ENCODE measurements at places on chromosomes 16 and 17.
A peak's percentile ranks its signal among the peaks of the same experiment; 100 is the strongest.

DNA sequence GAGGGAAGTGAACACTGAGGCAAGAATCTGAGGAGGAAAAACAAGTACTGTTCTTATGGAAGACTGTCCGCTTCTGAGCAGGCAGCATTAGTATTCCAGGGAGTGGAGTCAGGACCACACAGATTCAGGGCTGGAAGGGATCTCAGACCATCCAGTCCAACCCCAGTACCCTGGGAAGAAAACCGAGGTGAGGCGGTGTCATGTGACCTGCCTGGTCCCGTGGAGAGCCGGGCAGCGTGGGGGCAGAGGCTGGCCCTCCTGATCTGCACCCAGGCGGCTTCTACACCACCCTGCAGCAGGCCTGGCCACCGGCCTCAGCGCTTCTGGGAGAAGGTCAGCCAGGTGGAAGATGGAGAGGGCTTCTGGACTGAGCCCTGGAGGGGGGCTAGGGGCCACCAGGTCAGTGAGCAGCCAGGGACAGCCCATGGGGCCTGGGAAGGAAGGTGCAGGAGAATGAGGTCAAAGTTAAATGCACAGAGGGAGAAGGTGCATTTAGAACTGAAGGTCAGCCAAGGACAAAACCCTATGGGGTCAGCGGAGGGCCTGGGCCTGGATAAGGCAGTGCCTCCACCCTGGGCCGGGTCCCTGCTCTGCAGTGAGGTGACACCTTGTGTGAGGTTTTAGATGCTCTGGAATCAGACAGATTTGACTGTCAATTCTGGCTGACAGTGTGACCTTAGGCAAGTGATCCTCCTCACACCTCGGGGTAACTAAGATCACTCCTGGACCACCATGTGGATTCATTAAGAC, 45.9 kb downstream of the VAC14 start:
- no peak for DNase-seq

GRCh38 chr17:50034498-50035364, 21.2 kb upstream of the ITGA3 start:
- no peak for DNase-seq

DNA sequence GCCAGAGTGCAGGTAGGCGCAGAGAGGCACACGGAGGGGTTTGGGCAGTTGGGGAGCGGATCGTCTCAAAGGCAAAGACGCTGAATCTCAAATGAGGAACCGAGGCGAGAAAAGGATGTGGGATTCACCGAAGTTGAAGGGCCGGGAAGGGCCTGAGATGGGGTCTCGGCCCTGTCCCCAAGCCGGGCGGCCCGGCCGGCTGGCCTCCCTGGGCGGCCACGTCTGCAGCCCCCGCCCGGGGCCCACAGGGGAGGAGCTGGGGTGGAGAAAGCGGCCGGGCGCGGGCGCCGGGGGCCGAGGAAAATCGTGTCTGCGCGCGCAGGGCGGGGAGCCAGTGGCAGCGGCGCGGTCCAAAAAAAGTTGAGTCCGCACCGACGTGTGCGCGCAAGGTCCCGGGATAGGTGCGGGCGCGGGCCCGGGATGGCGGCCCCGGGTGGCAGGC, 458 bp downstream of the SLC12A4 start:
- peak; percentile 35 for DNase-seq

DNA sequence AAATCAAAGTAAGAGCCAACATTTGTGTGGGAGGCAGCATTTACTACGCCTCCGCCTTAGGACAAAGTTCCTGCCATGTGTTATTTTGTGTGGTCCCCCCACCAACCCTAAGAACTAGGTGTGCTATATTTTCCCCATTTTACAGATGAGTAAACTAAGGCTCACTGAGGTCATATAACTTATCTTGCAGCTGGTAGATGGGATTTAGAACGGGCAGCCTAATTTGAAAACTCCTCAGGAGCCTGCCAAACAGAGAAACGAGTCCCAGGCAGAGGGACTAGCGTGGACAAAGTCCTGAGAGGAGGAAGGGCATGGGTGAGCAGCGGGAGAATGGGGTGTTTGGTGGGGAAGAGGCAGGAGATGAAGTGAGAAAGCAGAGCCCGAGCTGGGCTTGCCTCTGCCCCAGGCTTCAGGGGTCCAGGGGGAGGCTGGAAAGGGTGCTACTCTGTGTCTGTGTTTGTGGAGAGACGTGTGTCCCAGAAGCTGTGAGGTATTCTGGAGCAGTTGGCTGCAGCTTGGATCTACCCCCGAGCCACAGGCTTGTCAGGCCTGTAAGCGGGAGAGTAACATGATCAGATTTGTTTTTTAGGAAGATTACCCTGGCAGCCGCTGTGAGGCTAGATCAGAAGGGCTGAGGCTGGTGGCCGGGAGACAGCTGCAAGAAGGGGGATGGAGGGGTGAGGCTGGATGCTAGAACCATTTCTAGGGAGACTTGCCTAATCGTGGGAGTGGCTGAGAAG, 5.0 kb downstream of the MLLT6 start:
- no peak for DNase-seq

DNA sequence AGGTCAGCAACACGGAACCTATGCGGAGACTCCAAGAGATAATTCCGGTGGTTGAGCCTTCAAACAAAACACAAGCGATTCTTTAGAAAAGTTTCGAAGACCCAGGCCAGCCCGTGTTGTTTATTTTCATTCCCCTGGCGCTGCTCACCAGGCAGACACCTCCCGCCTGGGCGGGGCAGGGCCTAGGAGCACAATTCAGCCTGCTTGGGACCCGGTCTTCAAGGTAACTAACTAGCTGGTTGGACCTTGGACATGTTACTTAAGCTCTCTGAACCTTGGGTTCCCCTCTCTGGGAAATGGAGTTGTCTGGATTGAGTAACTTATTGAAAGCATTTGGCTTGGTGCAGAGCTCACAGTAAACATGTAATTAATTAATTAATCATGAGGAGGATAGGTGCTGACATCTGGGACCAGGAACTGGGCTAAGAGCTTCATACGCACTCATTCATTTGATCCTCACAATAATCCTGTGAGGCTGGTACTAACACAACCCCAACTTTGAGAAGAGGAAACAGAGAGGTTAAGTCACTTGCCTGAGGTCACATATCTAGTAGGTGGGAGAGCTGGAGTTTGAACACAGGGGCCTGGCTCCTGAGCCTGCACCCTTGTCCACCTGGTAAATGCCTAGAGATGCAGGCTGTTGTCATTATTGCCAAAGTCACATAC, 125.3 kb upstream of the SMURF2 start:
- DNase-seq, result no peak

DNA sequence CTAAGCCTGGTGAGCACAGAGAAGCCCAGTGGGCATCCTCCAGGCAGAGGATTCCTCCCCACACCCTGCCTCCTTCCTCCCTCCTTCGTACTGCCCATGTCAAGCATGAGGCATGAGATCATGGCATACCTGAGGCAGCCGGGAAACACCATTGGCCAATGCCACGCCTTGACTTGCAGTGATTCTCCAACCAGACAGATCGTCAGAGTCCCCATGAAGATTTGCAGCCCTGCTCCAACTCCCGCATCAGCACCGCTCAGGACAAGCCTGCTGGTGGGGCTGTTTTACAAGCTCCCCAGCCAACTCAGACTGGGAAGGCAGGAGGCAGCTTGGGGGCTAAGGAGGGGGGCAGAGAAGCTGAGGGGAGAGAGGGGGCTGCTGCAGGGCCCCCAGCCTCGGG, 2.9 kb upstream of the KRT16 start:
- DNase-seq, result no peak

DNA sequence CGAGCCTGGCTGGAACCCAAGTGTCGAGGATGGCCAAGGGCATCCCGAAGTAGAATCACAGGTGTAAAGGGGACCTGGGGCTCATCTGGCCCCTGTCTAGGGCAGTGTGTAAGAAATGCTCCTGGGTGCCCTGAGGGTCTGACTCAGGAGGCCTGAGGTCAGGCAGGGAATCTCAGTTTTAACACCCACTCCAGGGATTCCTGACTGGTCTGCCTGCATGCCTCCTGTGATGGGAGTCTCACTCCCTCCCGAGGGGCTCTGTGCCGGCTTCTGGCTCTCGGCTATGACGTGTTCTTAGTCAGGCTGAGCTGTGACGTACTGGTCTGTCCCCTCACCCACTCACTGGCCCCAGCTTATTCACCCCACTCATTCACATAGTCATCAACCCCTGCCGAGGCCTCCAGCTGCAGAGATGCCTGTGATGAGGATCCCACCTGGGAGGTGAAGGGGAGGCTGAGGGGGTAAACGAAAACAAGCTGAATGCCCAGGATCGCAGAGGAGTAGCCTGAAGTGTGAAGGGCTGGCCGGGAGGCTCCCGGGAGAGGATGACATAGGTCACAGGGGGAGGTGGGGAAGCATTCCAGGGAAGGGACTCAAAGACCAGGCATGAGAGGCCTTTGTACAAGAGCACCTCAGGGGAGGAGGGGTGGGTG, 23.8 kb downstream of the FAM83G start:
- DNase-seq, result no peak

DNA sequence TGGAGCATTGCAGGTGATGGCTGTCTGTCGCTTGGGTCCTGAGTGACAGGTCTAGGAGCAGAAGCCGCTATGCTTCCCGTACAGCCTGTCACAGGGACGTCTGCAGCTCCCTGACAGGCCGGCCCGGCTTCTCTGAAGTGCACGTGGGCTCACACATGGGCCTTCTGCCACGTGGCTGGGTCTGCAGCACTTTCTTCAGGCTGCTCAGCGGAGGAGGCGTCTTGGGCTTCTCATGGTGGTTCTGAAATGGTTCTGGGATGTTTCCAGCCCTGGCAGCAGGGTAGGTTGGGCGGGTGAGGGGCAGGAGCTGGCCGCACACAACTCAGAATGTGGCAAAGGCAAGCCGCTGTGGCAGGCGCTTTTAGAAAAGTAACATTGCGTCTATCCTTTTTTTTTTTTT, 80.3 kb upstream of the ZNF750 start:
- no peak for DNase-seq

- DNase-seq, result no peak
These were observed 74.2 kb upstream of the CBX4 start for GRCh38 chr17:79913451-79913850.

DNA sequence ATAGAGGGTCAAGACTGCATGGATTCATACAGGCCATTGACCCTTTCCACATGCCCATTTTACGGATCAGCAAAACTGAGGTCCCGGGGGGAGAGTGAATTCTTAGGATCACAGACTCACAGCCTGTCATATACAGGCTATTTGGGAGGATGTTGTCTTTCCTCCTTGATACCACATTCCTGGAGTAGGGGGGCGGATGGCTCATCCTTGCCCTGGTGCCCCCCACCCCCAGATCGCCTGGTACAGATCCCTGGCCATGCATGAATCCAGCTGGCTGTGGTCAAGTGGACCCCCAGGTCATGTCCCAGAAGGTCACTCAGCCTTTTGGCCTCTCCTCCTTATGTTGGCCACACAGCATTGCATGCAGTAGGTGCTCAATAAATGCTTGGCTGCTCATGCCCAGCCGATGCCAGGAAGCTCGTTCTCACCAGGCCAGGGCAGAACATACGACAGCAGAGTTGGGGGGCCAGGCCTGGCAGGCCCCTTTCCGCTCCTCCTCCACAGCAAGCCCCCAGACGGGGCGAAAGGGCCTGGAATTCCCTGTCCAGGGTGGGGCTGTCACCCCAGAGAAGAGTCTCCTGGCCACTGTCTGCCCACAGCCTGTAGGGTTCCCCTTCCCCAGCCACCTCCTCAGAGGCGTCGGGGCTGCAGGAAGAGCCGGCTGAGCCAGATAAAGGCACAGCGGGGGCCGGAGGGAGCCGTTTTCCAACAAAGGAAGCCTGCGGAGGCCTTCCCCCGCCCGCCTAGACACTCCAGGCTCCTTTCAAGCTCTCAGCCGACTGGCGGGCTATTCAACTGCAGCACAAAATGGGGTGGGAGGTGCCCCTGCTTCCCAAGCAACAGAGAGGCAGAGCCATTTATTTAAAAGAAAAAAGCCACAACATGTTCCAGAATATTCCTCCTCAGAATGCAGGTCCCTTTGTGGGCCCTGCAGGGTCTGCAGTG, 215.7 kb upstream of the CIBAR2 start:
- peak; percentile 92 for DNase-seq

DNA sequence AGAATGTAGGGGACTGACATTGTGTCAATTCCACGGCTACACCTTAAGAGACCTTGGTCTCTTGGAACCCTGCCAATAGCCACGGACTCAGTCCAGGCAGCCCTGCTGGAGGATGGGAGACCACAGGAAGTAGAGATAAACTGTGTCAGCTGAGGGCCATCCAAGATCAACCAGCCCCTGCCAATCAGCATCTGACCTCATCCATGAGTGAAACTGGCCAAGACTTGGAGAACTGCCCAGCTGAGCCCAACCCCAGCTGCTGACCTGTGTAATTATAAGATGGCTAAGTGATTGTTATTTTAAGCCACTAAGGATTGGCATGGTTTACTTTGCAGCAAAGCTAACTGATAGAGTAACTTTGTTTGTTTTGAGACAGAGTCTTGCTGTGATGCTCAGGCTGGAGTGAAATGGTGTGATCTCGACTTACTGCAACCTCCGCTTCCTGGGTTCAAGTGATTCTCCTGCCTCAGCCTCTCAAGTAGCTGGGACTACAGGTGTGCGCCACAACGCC, 13.3 kb upstream of the YWHAE start:
- no peak for DNase-seq

- no peak for DNase-seq
These were observed 67.9 kb downstream of the METRNL start for GRCh38 chr17:83147280-83147679.

- no peak for DNase-seq
These were observed 282.2 kb upstream of the CDH5 start for GRCh38 chr16:66084306-66084705.

DNA sequence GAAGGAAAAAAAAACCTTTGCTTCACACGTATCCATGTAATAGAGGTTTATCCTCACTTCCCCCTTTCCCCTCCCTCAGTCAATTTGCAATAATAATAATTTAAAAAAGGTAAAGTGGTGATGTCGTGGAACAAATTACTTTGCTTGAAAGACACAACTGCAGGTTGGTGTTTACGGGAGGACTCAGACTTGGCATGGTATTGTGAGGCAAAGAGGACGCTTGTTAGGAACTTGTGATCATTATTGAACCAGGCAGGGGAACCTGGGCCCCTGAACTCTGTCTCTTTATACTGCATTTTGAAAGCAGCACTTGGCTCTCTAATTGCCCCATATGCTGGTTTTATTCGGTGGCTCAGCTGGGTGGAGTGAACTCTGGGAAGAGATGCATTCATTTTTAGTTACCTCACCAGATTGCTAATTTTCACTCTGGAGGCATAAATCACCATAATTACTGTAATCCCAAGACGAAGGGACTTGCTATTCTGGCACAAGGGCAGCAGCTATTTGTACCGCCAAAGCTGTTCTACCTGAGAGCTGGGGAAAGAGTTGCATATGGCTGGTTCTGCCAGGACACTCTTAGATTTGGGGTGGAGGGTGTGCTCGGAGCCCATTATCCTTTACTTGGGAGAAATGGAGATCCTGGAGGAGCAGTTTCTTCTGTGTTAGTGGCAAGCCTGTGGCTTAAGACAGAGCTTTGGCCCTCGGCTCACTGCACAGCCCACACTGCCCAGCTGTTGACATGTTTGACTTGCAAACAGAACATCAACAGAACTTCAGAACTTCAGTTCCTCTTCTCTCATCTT, 5.7 kb upstream of the DHX8 start:
- DNase-seq, result no peak

GRCh38 chr16:19559242-19559910, 3.9 kb downstream of the VPS35L start:
- peak; percentile 44 for DNase-seq

GRCh38 chr16:17343028-17343427, 127.7 kb downstream of the XYLT1 start:
- DNase-seq, result peak; percentile 50

GRCh38 chr17:81277421-81277820, 17.7 kb downstream of the SLC38A10 start:
- DNase-seq, result no peak

GRCh38 chr17:49777563-49777962, 10.9 kb upstream of the KAT7 start:
- DNase-seq, result no peak
